ENCODE measurements at places on chromosomes 5 and 9. TPM values are rescaled to one million over a fixed set of nuclear protein-coding genes. Genes with fewer than 3 reads are reported as not detected.

- DNase-seq: no peak
These were observed 188.9 kb downstream of the PDZD2 start for GRCh38 chr5:31827867-31828266.

DNA sequence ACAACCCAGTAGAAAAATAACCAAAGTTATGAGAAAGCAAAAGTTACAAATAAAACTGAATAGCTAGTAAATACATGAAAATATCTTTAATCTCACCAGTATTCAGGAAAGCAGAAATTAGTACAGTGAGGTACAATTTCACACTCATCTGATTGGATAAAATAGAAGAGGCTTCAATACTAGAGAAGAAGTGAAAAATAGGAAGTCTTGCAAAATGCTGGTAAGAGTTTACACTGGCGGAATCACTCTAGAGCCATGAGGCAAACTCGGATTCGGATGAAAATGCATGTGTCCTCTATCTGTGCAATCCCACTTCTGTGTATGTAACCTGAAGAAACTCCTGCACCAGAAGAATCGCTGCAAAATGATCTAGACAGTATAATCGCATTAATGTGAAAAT is 128.9 kb downstream of the CCDC192 start:
- DNase-seq: no peak

GRCh38 chr5:175750511-175750931 is 92.7 kb downstream of the HRH2 start:
- DNase-seq: peak; percentile 92

The STRBP gene
- 111 TPM for total RNA-seq

GRCh38 chr9:99859243-99859980 is 37.7 kb downstream of the NR4A3 start:
- DNase-seq: no peak

The PTRH1 gene
- total RNA-seq: 10.1 TPM

The SMIM33 gene
- total RNA-seq: not detected

GRCh38 chr9:21812415-21812814 is 10.0 kb downstream of the MTAP start:
- DNase-seq: no peak

DNA sequence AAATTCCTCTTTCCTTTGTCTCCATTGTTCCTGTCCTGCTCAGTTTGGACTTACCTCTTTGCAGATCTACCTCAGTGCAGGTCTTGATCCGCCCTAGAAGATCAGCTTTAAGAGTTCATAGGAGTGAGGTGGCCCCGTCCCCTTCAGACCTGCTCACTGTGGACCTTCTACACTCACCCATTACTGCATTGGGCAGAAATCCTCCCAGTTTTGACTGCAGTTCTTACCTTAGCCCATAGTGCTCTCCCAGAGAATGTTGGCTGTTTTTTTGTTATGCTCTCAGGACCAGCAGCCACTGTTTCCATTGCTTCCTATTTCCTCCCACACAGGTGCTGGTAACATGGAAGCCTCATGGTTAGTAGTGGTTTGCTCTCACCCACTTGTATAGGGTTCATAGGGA is 63.3 kb downstream of the GALNT10 start:
- no peak for DNase-seq

GRCh38 chr9:70406434-70406862 is 8.0 kb downstream of the KLF9 start:
- DNase-seq: no peak

- DNase-seq: no peak
These were observed 223.8 kb upstream of the S1PR3 start for GRCh38 chr9:88767504-88767790.

The ADCY2 gene
- 3.8 TPM for total RNA-seq

The F2R gene
- 59.3 TPM for total RNA-seq

The FOXD4L6 gene
- total RNA-seq: not detected

The DOCK8 gene
- 0.22 TPM for total RNA-seq

The MCTP1 gene
- 1.7 TPM for total RNA-seq

The CIZ1 gene
- total RNA-seq: 174 TPM

GRCh38 chr5:61409568-61409967 is 77.5 kb downstream of the ZSWIM6 start:
- no peak for DNase-seq

DNA sequence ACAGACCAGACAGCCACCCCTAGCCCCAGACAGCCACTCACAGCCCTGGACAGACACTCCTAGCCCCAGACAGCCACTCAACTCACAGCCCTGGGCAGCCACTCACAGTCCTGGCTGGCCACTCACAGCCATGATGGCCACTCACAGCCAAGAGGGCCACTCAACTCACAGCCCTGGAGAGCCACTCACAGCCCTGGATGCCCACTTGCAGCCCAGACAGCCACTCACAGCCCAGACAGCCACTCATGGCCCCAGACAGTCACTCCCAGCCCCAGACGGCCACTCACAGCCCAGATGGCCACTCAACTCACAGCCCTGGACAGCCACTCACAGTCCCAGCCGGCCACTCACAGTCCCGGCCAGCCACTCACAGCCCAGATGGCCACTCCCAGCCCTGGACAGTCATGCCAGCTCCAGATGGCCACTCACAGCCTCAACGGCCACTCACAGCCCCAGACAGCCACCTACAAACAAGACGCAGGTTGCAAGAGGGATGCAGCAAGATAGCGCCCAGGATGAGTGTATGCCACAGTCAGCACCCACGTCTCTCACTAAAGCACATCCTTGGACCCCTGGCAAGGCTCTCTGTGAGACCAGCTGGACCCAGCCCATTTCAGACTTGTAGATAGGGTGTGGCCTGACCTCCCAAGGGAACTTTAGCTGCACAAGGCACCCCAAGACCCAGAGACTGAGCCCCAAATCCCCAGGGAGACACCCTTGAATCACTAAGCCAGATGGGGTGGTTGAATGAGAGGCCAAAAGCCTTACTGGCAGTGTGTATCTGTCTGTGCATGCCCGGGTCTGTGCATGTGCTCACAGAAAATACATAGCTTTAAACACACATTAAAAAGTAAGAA is 22.4 kb downstream of the ZDHHC11B start:
- peak; percentile 63 for DNase-seq

DNA sequence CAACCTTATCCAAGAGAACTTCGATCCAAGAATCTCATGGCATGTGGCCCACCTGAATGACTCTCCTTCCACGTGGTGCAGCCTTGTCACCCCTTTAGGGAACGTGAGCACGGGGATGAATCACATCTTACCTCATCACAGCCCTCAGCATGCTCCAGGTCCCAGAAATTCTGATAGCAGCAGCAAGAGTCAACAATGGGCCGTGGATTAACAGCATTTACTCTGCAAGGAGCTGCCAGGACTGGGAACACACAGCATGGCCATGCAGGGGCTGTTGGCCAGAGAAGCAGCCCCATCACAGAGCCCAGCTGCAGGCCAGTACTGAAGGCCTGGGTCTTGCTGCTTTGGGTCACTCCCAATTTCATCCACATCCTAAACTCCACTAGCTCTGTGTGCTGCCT is 150.4 kb downstream of the C5orf15 start:
- DNase-seq: no peak

The RMRP gene
- 35,708 TPM for total RNA-seq

- no peak for DNase-seq
These were observed 273.4 kb downstream of the CSNK1G3 start for GRCh38 chr5:123785162-123786071.

Data from glutamatergic neuron (in vitro differentiated cells).